ENCODE measurements at places on chromosomes 16 and 17.

GRCh38 chr17:44137891-44138709 is 3.6 kb upstream of the HROB start:
- DNase-seq = no peak

DNA sequence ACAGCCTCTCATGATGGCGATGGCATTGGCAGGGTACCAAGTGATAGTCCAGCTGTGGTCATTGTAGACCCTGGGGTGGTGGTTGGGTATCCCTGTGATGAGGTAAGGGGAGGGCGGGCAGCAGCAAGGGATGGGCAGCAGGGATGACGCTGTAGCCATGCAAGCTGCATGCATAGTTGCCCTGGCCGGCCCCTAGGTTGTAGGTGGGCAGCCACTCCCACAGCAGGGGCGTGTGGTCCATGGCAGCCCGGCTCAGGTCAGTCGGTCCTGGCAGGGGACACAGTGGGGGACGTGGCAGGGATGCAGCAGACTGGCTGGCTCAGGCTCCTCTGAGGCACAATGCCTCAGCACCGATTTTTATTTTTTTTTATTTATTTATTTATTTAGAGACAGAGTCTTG is 8.7 kb downstream of the DRC3 start:
- DNase-seq = no peak

GRCh38 chr17:28916302-28916934 is 13.5 kb upstream of the DHRS13 start:
- no peak for DNase-seq

GRCh38 chr17:78819806-78820792 is 20.5 kb downstream of the USP36 start:
- no peak for DNase-seq

GRCh38 chr16:3127745-3128144 is 7.1 kb upstream of the ZNF213 start:
- no peak for DNase-seq

GRCh38 chr17:49823614-49824013 is 24.3 kb downstream of the TAC4 start:
- no peak for DNase-seq

DNA sequence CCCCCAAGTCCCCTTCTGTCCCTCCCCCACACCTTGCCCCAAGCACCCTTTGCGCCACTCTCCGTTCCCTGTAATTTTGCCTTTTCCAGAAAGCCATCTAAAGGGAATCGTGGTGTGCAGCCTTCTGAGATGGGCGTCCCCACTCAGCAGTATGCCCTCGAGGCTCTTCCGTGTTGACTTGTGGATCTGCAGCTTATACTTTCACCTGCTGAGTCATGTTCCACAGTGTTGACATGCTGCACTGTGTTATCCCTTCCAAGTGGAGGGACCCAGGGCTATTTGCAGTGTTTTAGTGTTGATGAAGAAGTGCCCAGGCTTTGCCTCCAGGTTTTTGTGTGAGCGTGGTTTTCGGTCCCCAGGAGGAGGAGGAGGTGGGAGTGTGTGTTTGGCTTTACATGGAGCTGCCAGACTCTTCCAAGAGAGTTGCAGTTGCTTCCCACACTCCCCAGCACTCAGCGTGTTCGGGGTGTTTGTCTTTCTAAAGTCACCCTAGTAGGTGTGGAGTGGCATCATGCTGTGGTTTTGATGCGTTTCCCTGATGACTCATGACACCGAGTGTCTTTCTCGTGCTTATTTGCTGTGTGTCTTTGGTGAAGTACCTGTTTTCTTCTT is 32.1 kb upstream of the JPT2 start:
- DNase-seq = no peak

DNA sequence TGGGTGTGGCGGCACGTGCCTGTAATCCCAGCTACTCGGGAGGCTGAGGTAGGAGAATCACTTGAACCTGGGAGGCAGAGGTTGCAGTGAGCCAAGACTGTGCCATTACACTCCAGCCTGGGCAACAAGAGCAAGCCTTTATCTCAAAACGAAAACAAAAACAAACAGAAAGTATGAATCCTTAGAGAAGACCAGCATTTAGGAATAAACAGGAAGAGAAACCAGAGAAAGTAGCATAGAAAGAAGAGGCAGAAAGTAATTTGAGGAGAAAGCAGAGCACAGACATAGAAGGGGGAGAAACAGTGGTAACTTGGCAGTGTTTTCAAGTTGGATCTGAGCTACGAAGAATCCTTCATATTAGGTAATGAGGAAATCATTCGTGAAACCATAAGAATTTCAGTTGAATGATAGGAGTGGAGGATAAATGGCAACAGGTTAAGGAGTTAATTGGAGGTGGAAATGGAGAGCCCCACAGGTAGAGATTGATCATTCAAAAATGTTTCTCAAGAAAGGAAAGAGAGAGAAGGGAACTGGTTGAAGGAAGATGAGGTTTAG is 9.7 kb upstream of the CCL2 start:
- no peak for DNase-seq

- no peak for DNase-seq
Observed at GRCh38 chr17:2312736-2313135, 9.0 kb downstream of the SRR start.

DNA sequence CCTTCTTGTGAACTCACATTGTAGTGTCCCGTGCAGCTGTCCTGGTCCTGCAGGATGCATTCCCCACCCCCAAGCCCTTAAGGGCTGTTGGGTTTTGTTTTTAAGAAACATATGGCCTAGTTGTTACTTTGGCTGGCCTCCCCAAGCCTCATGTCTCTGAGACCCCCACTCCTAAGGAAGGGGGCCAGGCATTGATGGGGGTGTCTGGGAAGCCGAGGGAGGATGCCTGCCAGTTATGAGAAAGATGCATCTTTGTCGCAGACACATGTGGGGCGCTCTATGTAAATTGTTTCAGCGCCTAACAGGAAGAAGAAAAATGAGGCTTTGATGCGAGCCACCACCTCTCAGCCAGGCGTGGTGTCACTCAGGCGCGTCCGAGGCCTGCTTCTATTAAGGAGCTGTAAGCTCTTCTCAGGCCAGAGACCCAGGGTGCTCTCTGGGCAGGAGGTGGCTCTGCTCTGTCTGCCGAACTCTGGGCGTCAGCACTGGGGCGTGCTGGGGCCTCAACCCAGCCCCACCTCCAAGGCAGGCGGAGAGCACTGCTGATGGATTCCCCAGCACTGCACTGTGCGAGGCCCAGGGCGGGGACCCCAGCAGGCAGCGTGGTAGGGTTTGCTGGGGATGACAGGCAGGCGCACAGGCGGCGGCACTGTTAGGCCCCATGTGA is 70.6 kb downstream of the SREBF1 start:
- peak; percentile 71 for DNase-seq

DNA sequence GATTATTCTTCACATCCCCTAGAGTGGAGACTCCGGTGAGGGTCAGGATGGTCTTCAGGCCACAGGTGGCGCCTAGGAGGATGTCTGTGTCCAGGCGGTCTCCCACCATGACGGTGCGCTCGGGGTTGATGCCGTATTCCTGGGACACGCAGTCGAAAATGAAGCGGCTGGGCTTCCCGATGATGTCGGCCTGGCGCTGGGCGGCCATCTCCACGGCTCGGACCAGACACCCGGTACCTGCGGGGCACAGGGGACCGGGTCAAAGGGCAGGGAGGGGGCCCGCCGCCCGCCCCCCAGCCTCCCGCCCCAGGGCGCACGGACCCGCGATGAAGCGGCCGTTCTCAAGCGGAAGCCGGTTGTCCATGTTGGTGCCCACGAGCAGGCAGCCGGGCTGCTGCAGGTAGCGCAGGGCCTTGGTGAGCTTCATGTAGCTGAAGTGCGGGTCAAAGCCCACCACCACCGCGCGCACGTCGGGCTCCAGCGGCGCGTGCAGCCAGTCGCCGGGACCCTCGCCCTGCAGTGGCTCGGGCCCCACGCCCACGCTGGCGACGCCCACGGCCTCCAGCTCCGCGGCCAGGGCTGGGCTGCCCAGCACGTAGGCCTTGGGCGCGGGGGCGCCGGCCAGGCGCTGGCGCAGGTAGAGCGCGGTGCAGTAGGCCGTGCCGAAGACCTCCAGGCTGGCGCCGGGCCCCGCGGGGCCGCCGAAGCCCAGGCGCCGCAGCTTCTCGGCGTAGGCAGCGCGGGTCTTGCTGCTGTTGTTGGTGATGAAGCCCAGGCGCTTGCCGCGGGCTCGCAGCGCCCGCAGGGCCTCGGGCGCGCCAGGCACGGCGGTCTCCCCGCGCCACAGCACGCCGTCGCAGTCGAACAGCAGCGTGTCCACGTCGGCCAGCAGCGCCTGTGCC is 572 bp downstream of the PGP start:
- DNase-seq = no peak

DNA sequence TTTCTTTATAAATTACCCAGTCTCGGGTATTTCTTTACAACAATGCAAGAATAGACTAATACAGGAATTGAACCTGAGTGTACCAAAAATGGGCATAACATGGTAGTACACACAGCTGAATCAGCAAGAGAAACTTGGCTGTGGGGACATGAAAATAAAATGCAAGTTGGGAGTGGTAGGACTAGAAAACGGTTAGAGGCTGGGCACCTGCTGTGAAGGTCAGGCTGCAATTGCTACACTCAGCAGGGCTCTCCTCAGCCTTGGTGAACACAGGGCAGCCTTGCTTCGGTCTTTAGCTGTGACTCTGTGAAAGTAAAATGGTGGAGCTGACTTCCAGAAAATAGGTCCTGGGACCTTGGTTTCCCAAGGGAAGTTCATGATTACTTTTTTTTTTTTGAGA is 45.6 kb downstream of the CNGB1 start:
- DNase-seq = no peak

DNA sequence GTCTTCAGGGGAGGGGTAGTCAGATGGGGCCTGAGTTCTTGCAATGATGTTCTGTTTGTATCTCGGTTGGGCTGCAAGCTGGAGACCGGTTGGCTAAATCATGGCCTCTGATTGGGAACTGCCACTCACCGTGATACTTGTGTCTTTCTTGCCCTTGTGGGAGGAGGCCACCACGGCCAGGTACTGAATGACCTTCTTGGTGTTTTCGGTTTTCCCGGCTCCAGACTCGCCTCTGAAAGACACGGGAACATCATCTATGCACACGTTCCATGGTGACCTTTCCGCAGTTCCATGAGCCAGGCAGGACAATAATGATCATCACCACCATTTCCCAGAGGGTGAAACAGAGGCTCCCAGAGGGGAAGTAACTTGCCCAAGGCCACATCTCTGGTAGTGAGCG is 70.3 kb downstream of the MYH11 start:
- no peak for DNase-seq

DNA sequence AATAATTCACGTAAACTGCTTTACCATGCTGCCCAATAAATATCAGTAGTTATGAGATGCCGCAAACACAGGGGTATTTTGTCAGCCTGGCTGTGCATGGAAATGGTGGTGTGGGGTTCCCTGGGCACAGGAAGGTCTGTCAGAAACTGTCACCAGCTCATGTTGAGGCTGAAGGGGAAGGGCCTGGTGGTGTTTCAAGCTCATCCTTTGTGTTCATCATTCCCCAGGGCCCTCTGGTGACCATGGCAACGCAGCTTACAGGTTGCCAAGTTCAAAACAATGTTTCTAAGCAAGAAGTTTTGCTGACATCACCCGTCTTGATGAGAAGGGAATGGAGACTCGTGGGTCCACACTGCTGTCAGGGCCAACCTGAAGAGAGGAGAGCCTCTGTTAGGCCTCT is 348.9 kb upstream of the C16orf82 start:
- DNase-seq = no peak

DNA sequence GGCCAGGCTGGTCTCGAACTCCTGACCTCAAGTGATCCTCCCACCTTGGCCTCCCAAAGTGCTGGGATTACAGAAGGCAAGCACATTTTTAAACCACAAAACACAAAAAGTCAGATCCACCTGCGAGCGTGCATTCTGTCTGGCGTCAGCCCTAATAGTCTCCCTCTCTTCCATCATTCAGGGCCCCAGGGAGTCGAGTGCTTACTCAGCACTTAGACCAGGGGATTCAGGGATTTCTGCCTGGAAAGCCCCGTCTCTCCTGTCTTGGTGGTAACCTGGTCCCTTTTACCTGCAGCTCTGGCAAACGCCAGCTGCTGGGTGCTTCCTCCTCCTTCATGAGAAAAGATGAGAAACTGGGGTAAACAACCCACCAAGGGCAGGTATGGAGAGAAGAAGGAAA is 443.1 kb downstream of the SOX9 start:
- DNase-seq = no peak

DNA sequence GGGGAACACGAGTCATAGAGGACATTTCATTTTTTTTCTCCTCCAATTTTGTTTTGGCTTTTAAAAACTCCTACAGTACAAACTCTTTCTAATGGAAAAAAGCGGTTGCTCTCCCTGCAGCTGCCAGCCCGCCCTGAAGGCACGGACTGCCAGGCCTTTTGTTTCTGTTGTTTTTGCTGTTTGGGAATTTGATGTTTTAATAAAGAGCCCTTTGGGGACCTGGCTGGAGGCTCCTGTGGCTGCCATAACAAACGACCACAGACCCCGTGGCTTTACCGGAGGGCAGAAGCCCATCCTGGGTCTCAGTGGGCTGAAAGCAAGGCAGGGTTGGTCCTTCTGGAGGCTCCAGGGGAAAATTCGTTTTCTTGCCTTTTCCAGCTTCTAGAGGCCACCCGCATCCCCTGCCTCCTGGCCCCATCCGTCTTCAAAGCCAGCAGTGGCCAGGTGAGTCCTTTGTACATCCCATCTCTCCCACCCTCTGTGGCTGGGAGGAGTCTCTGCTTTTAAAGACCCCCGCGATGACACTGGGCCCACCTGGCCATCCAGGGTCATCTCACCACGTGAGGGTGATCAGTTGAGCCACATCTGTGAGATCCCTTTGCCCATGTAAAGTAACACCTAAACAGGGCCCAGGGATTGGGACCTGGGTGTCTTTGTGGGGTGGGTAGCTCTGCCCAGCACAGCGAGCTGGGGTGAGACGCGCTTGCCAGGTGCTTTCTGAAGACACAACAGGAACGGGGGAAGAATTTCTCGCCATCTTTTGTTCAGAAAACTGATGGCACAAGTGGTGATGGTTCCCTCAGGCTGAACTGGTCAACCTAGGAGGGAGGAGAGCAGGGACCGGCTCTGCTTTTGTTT is 113.9 kb downstream of the BANP start:
- no peak for DNase-seq

DNA sequence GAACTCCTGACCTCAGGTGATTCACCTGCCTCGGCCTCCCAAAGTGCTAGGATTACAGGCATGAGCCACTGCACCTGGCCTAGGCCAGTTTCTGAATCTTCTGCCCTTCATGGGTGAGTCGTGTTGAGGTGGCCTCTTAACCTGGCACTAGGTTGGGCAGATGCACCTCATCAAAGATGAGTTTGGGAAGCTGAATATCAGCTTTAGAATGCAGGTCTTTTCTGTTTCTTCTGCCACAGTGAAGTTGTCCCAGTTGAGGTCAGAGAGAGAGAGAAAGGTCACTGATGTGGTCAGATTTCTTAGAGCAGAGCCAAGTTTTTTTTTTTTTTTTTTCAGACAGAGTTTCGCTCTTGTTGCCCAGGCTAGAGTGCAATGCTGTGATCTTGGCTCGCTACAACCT is 111.3 kb upstream of the WSCD1 start:
- DNase-seq = no peak

DNA sequence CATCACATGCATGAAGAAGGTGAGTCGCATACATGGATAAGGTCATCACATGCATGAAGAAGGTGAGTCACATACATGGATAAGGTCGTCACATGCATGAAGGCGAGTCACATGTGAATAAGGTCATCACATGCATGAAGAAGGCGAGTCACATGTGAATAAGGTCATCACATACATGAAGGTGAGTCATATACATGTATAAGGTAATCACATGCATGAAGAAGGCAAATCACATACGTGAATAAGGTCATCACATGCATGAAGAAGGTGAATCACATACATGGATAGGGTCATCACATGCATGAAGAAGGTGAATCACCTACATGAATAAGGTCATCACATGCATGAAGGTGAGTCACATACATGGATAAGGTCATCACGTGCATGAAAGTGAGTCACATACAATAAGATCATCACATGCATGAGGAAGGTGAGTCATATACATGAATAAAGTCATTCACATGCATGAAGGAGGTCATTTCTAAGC is 105.1 kb upstream of the SDK2 start:
- DNase-seq = no peak

GRCh38 chr17:81179220-81179619 is 13.2 kb upstream of the AATK start:
- DNase-seq = no peak
